ENCODE measurements at places on chromosomes 12 and 14.

DNA sequence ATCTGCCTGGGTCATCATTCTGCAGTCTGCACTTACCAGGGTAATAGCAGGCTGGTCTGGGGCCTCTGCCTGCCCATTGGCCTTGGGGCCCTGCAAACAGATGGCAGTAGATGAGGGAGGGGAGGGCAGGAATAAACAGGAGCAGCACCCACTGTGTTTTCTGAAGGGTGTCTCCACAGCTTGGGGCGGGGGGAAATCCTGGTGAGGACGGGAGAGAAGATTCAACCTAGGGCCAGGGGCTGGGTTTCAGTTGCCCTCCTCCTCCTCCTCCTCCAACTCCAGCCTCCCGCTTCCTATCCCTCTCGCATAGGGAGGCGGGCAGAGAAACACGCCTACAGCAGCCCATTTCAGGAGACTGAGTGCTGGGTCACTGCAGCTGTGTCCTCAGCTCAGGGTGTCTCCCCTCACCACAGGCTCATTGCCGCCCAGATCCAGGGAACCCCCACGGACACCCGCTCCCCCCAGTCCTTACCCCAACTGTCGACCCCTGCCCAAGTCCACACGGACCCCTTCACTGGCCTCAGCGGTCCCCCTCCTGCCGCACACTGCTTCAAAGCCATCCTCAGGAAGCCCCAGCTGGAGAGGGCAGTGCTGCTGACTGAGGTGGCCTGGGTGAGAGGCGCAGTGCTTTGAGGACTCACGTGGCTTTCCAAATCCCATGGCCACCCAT is 9.1 kb upstream of the KRT80 start:
- no peak for ATAC-seq

DNA sequence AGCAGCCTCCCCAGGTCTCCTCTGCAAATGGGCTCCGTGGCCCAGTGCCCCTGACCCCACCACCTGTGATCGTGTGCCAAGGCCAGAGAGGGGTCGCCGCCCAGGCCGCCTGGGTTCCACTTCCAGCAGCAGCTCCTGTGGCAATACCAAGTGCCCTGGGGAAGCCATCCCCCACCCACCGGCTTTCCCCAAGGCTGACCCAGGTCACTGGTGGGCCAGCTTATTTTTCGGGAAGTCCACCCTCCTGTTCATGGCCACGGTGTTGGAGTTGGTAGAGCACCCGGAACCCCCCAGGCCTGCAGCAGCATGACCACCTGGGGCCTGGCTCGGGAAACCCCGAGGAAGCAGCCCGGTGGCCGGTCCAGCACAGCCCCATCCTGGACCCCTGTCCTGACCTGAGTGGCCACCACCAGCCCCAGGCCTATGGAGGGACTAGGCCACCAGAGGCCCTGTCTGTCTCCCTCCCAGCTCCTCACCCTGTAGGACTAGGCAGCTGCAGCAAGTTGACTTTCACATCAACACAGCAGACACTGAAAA is 40.8 kb upstream of the OASL start:
- ATAC-seq = no peak

DNA sequence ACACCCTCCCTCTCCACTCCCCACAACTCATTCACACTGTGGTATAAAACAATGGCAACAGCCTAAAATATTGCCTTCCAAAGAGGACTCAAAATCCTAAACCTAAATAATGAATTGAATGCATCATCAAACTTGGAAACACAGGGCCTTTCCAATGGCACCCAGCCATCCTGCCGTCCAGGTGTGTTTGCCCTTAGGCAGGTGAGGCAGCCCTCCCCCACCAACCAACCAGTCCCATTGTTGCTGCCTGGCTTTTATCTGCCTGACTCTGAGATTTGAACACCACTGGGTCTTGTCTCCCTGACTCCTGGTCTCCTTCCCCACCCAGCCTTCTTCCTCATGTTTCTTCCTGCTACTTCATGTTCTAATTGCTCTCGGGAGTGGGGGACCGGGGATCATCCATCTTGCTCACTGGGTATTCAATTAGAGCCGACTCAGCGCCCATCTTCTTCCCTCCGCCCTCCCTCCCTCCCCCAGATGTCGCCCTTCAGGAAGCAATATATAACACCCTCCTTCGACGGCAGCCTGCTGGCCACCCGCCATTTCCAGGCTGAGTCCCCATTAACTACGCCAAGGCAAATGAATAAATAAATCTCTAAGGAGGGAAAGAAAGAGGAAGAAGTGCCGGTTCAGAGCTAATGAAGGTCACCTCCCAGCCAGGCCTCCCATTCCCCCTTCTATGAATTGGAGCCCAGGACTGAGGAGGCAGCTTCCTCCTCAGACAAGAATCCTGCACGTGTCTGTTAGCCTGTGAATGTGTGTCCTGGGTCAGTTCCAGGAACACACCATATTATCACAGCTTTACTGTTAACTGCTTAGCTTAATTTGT is 36.3 kb upstream of the NTF3 start:
- ATAC-seq = peak; percentile 45

DNA sequence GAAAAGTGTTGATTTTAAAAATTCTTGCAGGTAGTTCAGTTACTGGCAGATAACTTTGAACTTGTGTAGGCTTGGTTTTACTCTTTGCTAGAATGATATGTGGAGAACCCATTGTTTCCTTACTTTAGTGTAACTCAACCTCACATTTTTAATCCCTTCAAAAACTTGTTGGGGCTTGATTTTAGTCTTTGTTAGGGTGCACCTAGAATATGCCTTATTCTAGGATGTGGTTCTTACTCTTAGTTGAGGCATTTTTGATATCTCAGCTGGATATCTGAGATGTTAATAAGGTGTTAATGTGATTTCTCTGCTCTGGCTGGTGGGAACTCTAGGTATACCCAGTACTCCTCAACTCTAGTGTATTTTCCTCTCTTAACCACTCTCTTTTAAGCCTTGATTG is 10.0 kb downstream of the MNAT1 start:
- ATAC-seq = peak; percentile 63

- peak; percentile 46 for ATAC-seq
These were observed 29.7 kb downstream of the PRMT8 start for GRCh38 chr12:3520711-3521110.

- ATAC-seq = peak; percentile 98
These were observed 13.2 kb upstream of the TIGAR start for GRCh38 chr12:4307593-4308333.

DNA sequence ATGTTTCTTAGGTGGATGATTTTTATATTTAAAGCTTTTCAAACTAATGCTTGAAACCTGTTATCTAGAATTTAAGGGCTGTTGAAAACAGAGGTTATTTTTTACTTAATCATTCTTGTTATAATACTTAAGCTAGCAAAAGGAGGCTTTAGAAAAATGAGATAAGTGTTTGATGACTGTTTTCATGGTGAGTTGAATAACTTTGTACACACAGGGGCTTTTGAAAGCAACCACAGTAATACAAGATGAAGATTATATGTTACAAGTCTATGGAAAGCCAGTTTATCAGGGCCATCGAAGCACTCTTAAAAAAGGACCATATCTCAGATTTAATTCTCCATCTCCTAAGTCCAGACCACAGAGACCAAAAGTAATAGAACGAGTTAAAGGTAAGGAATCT is 33.3 kb downstream of the KIAA0586 start:
- no peak for ATAC-seq

DNA sequence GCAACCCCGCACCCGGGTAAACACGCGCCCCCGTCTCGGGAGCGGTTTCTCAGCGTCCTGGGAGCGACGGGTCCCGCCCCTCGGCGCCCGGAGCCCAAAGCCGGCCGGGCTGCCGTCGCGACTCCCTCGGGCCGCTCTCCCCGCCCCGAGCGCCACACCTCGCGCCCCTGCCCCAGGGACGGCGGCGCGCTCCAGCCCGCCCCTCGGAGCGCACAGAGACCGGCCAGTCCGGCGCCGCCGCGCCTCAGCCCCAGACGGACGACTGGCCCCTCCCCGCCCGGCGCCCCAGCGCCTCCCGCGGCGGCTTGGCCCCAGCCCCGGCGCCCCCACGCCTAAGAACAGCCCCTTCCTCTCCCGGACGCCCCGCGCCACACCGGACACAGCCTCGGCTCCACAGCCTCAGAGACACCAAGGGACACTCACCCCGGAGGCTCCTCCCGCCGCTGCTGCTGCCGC is 411 bp downstream of the BTBD7 start:
- peak; percentile 79 for ATAC-seq

DNA sequence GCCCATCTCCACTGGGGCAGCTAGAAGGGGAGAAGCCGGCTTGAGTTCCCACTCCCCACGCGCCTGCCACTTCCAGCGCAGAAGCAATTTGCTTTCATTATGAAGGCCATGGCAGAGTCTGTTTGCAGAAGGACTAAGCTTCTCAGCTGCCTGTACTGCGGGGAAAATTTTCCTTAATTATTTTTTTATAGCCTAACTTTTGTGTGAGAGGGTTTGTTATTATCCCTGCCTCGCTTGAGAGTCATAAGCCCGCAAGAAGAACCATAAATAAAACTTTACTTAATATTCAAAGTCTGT is 56.0 kb upstream of the DLK1 start:
- ATAC-seq = no peak

DNA sequence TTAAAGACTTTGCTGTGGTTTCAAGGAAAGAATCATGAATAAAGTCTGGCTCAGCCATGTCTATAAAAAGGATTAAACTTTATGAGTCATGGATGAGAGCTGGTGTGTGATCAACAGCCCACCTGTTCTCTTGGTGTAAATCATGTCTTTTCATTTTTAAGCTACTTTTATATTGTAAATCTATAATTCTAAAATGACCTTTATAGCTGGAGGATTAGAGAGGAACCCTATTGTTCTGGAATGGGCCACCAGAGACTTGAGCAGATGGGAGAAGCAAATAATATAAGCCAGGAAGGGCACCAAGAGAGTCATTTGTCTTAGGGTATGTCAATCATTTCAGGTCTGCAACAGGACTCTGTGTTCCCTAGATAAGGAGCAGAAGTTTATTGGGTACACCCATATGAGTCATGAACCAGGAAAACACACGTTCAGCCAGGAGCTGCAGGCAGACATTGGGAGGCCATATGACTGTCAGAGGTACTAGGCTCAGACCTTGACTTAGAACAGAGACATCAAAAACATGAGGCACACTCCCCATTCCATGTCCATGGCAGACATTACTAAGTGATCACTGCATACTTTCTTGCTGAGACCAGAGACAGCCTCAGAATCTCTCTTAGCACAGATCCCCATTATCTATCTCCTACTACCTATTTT is 49.3 kb downstream of the NDUFA12 start:
- peak; percentile 96 for ATAC-seq

DNA sequence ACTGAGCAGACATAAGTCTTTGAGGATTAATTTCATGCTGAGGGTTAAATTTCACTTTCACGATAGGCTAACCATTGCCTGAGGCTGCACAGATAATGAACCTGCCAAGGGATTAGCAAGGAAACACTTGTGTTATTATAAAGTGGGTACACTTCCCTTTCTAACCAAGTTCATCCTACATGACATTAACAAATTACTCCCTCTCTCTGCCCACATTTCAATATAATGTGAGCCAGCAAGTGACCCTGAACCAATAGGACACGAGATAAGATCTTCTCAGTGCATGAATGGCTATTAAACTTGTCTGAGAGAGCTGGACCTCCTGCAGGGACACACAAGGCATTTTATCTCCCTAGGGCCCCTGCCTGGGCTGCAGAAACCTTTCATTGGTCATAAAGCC is 173.5 kb downstream of the PAX9 start:
- no peak for ATAC-seq

GRCh38 chr14:92563359-92563758 is 49.8 kb downstream of the RIN3 start:
- peak; percentile 73 for ATAC-seq

DNA sequence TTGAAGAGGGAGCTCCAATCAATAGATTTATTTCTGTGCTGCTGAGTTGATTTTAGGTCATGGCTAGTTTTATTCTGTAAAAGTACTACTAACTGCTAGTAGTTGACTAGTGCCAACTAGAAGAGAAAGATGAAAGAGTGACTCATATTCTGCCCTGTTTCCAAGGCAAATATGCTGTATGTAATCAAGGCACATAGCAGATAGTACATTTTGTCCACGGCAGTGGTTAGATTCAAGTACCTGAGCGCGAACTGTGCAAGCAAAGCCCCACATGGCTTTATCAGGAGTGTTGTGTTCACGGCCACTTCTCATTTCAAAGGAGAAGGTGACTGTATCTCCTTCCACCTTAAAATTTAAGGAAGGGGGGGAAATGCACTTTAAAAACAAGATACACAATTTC is 126.8 kb downstream of the TRAFD1 start:
- no peak for ATAC-seq

GRCh38 chr12:10154145-10154496 is 17.8 kb downstream of the OLR1 start:
- peak; percentile 31 for ATAC-seq

DNA sequence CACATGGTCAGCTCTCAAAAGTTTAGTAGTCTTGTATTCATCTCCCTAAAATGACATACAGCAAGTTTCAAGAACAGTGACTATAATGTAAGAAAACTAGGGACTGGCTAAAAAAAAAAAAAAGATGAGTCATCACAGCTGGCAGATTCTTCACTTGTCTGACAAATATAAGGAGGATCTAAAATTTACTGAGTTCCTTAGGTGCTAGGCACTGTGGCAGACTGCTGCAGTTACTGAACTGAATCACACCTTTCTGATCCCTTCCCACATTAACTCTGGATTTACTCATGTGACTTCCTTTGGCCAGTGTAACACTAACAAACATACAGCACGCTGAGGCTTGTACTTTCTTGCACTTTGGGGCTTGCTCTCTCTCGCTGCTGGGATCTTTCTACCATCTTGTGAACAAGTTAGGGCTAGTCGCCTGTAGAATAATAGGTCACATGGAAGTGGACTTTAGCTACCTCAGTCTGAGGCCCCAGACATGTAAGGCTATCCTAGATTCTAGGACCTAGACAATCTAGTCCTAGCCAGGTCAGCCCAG is 32.1 kb downstream of the BAZ1A start:
- ATAC-seq = peak; percentile 100

DNA sequence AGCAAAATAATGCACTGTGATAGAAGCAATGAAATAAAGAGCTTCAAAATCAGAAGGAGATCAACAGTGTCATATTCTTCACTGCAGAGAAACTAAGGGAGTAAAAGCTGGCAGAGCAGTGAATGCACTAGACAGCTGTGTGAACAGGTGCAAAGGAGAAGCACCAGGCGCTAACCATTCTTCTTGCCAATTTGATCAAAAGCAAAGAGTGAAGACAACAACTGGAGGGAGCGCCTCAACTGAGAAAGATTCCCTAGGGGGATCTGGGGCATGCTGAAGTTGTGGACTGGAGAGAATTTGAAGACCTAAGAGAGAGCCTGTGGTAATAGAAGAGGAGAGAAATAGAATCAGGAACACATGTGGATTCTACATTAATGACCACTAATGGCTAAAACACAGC is 50.4 kb upstream of the OVCH1 start:
- ATAC-seq = no peak

GRCh38 chr12:127414636-127415035 is 852.3 kb upstream of the TMEM132C start:
- no peak for ATAC-seq

DNA sequence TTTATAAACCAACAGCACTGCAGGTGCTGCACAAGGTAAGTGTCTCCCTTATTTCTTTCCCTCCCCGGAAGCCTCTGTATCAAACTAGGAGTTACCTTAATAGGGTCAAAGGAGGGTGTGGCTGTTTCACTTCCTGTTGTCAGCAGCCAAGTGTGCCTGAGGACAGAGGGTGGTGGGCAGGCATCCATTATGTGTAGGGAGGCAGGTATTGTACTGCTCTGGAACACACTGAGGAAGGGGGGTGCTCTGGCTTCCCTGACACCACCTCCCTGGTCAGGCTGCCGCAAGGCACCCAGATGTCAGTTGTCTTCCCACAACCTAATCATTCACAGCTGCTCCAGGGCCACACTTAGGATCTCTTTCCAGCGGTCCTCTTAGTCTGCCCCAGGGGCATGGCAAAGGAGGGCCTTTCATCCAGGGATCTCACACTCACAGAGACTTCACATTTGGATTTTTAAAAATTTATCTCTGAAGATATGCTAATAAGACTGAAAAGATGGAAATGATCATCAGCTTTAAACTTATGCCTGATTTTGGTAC is 132.0 kb upstream of the ARHGAP5 start:
- peak; percentile 44 for ATAC-seq
